DMS53 (cell line): ENCODE measurements at places on chromosomes 2 and 18.

DNA sequence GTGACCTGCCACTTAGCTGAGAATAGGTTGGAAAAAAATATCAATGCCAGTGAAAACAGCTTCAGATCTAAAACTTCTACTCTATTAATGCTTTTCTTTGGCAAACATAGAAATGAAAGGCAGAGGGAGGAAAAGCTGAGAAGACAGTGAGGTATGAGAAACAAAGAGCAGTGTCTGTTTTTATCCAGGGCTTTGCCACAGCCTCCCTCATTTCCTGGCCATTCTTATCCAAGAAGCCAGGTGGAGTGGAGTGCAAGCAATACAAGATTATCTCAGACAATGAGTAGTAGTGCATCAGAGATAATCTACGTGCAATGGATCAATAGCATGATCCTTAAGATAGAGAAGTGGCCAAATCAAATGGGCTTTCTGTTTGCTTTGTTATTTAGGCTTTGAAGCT is 808.7 kb upstream of the PIK3C3 start:
- peak; percentile 26 for DNase-seq

DNA sequence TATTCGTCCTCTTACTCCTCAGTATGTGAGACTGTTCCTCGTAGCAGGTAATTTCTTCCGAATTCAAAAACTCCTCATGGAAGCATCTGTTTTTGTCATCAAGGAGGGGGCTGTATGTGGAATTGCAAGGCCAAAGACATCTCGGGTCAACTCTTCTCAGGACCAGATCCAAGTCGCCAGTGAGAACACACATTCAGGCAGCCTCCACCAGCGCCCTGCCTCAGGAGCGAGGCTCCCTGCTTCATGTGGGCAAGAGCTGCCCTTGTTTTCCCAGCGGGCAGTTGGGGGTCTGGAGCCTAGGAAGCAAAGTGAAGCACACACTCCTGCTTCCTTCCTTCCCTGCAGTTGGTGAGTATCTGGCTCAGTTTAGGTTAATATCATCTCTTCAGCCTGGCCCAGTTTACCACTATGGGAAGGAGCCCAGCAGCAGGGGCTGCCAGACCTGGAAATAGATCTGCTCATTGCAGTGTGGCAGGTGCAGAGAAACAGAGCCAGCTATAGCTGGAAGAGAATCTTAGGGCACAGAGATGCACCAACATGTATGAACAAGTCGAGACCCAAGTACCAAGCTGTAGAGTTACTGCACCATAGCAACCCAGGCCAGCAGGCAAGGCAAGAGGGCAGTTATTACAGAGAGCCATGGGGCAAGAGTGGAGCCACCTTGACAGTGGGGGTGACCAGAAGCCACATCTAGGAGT is 25.3 kb downstream of the TMEM127 start:
- no peak for DNase-seq

GRCh38 chr2:70557171-70557838 is 3.7 kb upstream of the TGFA start:
- peak; percentile 88 for DNase-seq

DNA sequence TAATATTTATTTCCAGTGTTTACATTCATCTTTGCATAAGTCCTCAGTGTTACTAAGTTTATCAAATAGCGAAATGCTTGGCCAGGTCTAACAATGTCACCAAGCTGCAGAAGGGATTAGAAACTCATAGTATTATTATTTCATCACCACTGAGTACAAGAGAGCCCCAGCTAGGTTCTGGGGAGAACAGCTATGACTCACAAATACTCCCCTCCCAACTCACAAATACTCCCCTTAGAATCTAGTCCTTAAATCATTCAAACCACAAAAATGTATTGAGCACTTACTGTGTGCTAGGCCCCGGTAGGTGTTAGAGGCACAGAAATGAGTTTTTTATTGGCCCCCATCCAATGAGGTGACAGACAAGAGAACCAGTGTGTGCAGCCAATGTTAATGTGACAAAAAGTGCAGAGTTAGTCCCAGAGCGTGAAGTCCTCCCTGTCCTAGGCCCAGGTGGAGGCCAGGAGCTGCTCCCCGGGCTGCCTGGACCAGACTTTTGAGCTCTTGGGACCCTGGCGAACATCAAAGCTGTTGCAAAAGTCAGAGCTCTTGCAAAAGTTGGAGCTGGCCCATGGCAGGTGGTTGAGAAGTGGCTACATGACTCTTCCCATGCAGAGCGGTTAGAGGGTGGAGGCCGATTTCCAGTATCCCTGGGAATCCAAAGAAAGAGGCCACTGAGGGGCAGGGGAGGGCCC is 9.8 kb downstream of the STEAP3 start:
- DNase-seq = no peak

DNA sequence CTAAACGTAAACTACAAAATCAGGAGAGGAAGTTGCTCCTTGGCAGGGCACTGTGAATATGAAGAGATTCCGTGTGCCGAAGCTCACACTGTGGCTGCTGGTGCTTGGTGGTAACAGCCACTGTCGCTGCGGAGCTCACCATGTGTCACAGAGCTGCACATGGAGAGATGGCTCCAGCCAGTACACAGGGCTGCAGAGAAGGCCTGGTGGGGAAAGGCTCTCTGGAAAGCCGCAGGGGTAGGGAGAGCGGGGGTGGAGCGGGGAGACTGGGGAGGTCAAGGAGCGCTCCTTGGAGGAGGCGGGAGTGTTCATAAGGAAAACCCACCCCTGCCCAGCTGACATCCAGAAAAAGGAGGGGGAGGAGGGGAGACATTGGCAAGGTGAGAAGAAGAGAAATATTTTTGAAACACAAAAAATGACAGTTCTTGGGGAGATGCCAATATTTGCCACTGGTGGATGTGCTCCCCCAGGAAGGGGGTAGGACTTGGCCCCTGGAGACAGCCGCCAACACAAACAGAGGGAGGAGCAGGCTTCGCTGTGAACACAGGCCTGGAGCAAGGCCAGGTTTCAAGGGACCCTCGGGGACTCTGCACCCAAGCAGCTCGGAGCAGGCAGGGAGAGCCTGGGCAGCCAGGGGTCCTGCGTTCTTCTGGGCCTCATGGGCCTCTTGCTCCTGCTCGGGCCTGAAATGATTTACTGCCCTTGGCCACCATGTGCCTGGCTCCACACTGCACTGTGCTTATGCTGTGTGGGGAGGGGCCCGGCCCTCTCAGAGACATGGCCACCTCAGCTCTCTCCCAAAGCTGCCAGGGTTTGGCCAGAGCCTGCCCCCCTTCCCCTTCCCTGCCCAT is 102.6 kb upstream of the GLI2 start:
- no peak for DNase-seq

- no peak for DNase-seq
Measured at GRCh38 chr2:1752751-1753150, 8.4 kb upstream of the PXDN start.

DNA sequence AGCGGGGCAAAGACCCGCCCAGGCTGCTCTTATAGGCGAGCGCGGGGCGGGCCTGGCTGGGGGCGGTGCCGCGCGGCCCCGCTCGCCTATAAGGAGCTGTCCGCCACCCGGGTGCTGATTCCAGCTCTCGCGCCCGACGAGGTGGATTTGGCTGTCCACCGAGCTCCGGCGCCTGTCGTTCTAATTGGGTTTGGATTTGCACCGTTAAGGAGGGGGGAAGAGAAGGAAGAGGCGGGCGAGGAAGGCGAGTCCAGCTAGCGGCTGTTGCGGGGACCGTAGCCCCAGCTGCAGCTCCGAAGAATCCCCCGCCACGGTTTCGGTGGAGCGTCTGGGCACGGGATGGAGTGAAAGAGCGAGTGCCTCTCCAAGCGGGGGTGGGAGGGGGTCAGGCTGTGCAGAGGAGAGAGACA is at the start of gene CNTNAP5:
CNTNAP5 (plus strand) TSS at position 117 of the 410 bp plus-strand sequence. CDS start 364 bp downstream, outside the sequence.
- peak; percentile 66 for DNase-seq
